Muscle of arm (tissue), 14 donors: ENCODE measurements at places on chromosomes 2 and 18. TPM values are rescaled to one million over a fixed set of nuclear protein-coding genes. Genes with fewer than 3 reads are reported as not detected.

Gene UPP2
- polyA plus RNA-seq, result 0.08 TPM

Gene SPP2
- not detected for polyA plus RNA-seq

Gene LBX2
- not detected for polyA plus RNA-seq

Gene ITSN2
- 22.7 TPM for polyA plus RNA-seq

Gene CMPK2
- 3.9 TPM for polyA plus RNA-seq

Gene SPATA3
- polyA plus RNA-seq, result not detected

Gene RMDN2
- 3.5 TPM for polyA plus RNA-seq

Gene CCBE1
- polyA plus RNA-seq, result not detected

Gene KIDINS220
- polyA plus RNA-seq, result 64.5 TPM

Gene MBD5
- 8.3 TPM for polyA plus RNA-seq

Gene IHH
- polyA plus RNA-seq, result not detected

Gene ARHGEF4
- 6.6 TPM for polyA plus RNA-seq

Gene SERPINB12
- polyA plus RNA-seq, result 1.4 TPM

Gene RNF144A
- polyA plus RNA-seq, result 20.4 TPM

Gene NCOA1
- polyA plus RNA-seq, result 160 TPM

Gene ABCG8
- polyA plus RNA-seq, result 0.04 TPM

Gene CNDP1
- 0.14 TPM for polyA plus RNA-seq

Gene MTCL1
- 51.8 TPM for polyA plus RNA-seq

Gene CNTNAP5
- 0.31 TPM for polyA plus RNA-seq

Gene TOGARAM2
- polyA plus RNA-seq, result not detected

Gene SCG2
- 0.11 TPM for polyA plus RNA-seq

Gene VIT
- 2.8 TPM for polyA plus RNA-seq

Gene RNF125
- not detected for polyA plus RNA-seq

Gene GCA
- 16.1 TPM for polyA plus RNA-seq

Gene TMEM18
- polyA plus RNA-seq, result 101 TPM

Gene BOK
- 46.0 TPM for polyA plus RNA-seq

Gene TACR1
- 0.26 TPM for polyA plus RNA-seq

Gene DNER
- polyA plus RNA-seq, result 2.5 TPM

Gene CEBPZOS
- polyA plus RNA-seq, result 42.1 TPM

Gene IL1B
- 1.2 TPM for polyA plus RNA-seq

Gene RPE
- 23.8 TPM for polyA plus RNA-seq

Gene SOX11
- 31.6 TPM for polyA plus RNA-seq

Gene CXCR1
- polyA plus RNA-seq, result not detected

Gene GPR35
- 1.4 TPM for polyA plus RNA-seq

Gene OTOS
- polyA plus RNA-seq, result not detected

Gene SP5
- not detected for polyA plus RNA-seq

Gene ASNSD1
- polyA plus RNA-seq, result 54.1 TPM

Gene ANTXR1
- polyA plus RNA-seq, result 153 TPM

Gene DCC
- 1.1 TPM for polyA plus RNA-seq

Gene BOLL
- 4.5 TPM for polyA plus RNA-seq

Gene KLHL30
- polyA plus RNA-seq, result 22.5 TPM

Gene LCT
- not detected for polyA plus RNA-seq

Gene RNF152
- polyA plus RNA-seq, result 4.5 TPM

Gene INPP5D
- 7.3 TPM for polyA plus RNA-seq

Gene GCFC2
- polyA plus RNA-seq, result 18.9 TPM

Gene VPS4B
- 32.1 TPM for polyA plus RNA-seq

Gene WDR7
- polyA plus RNA-seq, result 10.0 TPM

Gene MAPK4
- 9.4 TPM for polyA plus RNA-seq

Gene NCKAP5
- polyA plus RNA-seq, result 17.3 TPM

Gene PCARE
- polyA plus RNA-seq, result not detected

Gene TCF4
- 104 TPM for polyA plus RNA-seq

Gene EGR4
- polyA plus RNA-seq, result not detected
